ENCODE measurements at places on chromosomes 3 and 15.
A peak's percentile ranks its signal among the peaks of the same experiment; 100 is the strongest.

GRCh38 chr3:97928986-97929385 is 43.2 kb downstream of the RIOX2 start:
- DNase-seq, result no peak

GRCh38 chr15:70827721-70828120 is 26.2 kb downstream of the LARP6 start:
- no peak for DNase-seq

- no peak for DNase-seq
Measured at GRCh38 chr15:53880357-53880756, 97.9 kb upstream of the UNC13C start.

GRCh38 chr3:140848666-140849065 is 93.0 kb upstream of the SLC25A36 start:
- DNase-seq, result no peak

DNA sequence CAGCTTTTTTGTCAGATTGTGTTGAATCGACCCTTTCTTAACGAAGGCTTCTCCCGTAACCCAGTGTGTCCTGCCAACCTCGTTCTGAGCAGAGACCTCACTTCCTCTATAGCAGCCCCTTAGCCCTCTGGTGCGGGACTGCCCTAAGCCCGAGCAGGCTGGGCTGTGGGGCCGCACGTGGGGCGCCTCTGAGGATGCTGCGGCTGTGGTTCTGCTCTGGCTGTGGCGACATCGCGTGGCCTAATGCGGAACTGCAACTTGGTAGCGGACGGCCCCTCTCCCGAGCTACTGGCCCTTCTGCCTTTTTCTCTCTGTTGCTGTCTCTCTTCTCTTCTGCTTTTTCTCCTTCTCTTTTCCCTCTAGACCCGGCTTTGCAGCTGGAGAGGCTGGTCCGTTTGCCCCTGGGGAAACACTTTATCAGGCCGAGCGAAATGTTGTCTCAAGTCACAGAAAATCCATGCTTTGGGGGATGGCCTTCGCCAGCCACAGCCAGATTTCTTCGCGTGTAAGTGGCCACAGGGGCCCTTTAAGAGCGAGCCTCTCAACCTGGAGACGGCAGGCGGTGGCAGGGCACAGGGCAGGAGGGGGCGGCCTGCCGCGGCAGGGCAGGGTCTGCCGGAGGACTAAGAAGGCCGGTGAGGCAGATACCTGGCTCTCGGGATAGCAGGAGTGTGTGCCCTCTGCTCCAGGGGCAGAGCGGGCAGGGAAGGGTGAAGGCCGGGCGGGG is 19.4 kb upstream of the KIF23 start:
- DNase-seq, result peak; percentile 25
